ENCODE measurements at places on chromosomes 3 and 15.

DNA sequence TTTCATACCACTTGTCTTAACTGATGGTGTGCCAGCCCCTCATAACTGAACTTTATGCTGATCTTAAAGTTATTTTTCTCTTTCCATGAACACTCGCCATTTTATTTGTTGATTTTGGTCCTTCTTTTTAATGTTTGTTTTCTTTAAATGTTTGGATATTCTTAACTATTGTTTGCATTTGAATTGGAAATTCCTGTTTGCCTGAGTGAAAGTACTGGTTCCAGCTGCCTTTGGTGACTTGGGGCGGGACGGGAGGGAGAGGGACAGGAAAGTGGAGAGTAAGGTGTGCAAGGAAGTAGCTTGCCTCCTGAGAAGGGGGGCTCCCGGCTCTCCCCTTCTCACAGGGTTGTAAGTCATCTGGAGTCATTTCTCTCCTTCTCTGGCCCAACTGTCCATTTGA, 287.1 kb upstream of the PPP2R3A start:
- no peak for DNase-seq

DNA sequence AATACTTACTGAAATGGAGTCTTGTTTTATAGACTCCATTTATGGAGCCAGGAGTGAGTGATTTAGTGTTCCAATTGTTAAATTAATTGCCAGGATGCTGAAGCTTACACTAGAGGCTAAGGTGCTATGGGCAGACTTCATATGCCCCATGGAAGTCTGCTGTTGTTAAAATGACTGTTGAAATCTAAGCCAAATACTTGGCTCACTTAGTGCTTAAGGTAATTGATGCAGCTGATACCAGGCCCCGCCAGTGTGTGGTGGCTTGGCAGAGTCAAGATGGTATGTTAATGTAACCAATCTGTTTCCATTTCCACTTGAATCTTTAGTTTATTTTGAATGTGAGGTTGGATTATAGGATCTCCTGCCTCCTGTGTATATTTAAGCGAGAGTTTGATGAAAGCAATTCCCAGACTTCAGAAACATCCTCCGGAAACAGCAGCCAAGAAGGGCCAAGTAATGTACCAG, 187.1 kb downstream of the ITPR1 start:
- no peak for DNase-seq

GRCh38 chr3:120678331-120678947, 3.6 kb downstream of the HGD start:
- DNase-seq, result no peak

- DNase-seq, result no peak
These were observed 38.4 kb downstream of the PCOLCE2 start for GRCh38 chr3:142850395-142851023.

- no peak for DNase-seq
These were observed 1.5 kb upstream of the ATR start for GRCh38 chr3:142580061-142580423.

- DNase-seq, result no peak
These were observed 4.7 kb downstream of the PLXNA1 start for GRCh38 chr3:126987596-126987995.

GRCh38 chr3:9398700-9399336, 1.4 kb downstream of the SETD5 start:
- no peak for DNase-seq

- no peak for DNase-seq
These were observed 54.5 kb downstream of the TOP2B start for GRCh38 chr3:25610167-25610566.

- DNase-seq, result no peak
These were observed 150.7 kb upstream of the TRIM42 start for GRCh38 chr3:140527156-140527555.

GRCh38 chr3:117553461-117553860, 843.9 kb downstream of the TUSC7 start:
- DNase-seq, result no peak

- no peak for DNase-seq
These were observed 889.8 kb downstream of the ROBO1 start for GRCh38 chr3:78878011-78878410.

GRCh38 chr3:127037021-127037400, 54.1 kb downstream of the PLXNA1 start:
- DNase-seq, result no peak

DNA sequence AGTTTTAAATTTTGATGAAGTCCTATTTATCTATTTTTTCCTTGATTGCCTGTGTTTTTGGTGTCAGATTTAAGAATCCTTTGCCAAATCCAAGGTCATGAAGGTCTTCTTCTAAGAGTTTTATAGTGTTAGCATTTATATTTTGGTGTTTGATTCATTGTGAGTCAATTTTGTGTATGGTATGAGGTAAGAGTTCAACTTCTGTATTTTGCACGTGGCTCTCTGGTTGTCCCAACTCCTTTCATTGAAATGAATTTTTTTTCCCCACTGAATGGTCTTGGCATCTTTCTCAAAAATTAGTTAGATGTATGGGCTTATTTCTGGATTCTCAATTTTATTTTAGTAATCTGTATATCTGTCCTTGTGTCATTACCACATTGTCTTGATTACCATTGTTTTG, 57.1 kb upstream of the STRIT1 start:
- no peak for DNase-seq

DNA sequence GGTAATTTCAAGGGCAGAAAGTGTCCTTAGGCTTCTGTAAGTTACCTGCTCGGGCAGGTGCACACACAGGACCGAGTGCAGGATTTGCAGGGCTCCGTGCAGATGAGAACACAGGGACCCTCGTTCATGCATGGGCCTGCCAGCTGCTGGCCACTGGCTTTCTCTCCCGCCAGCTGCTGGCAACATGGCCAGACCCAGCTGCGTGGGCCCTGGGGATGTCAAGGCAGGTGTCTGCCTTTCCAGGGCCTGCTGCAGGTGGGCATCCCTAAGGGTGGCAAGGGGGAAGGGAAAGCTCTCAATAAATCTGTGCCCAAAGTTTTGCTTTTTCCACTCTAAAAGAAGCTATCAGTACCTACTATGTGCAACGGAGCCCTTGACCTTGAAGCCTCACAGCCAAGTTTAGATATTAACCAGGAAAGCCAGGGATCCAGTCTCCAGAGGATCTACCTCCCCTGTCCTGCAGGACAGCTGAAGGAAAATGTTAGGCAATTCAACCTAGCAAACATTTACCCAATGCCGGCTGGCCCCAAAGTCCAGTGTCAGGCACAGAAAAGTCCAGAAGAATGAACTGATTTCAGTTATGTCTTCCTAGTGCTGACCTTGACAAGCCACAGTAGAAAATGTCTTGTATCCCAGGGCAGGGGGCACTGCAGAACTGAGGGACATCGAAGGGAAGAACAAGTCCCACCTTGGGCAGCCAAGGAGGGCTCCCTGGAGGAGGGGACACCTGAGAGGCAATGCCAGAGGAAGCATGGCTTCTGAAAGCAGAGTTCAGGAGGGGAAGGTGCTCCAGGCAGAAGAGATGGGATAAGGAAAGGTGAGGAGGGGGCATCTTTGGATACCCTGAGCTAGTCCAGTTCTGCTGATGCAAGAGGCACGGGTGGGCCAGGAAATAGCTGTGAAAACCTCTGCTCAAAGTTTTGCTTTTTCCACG, 26.4 kb downstream of the NUP210 start:
- DNase-seq, result no peak

DNA sequence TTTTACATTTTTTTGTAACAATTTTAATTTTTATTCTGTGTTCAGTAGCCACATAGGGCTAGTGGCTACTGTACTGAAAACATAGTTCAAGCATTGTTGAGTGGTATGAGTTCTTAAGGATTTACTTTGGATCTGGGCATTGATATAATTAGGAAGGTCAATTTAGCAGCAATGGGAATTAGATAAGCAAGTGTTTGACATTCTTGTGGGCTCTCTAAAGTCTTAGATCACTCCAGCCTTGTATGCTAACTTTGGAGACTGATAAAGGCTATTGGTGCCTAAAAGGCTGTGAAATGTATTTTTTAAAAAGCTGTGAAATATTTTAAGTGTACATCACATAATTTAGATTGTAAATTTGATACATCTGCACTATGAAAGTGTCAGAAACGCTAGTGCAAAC, 2.5 kb upstream of the DNAJC13 start:
- DNase-seq, result no peak

GRCh38 chr3:34073111-34073510, 274.7 kb downstream of the PDCD6IP start:
- no peak for DNase-seq

- no peak for DNase-seq
These were observed 20.6 kb downstream of the GPR15 start for GRCh38 chr3:98552232-98553020.

DNA sequence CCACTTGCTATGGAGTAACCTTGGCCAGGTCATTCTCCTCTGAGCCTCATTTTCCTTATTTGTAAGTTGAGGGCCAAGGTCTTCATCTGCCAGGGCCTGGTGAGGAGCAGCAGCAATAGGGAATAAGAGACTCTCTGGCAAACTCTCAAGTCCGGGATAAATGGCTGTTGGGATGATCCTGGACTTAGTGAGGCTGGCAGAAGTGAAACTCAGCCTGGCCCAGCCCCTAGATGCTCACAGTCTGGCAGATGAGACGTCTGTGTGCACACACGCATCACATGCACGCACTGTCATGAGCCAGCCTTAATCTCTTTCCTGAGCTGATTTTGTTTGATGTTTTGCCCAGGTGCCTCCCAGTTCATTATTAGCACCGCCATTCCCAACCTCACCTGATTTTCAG, 26.8 kb downstream of the SLC6A6 start:
- no peak for DNase-seq

- no peak for DNase-seq
These were observed 1.0 kb downstream of the CSPG5 start for GRCh38 chr3:47577583-47578118.

DNA sequence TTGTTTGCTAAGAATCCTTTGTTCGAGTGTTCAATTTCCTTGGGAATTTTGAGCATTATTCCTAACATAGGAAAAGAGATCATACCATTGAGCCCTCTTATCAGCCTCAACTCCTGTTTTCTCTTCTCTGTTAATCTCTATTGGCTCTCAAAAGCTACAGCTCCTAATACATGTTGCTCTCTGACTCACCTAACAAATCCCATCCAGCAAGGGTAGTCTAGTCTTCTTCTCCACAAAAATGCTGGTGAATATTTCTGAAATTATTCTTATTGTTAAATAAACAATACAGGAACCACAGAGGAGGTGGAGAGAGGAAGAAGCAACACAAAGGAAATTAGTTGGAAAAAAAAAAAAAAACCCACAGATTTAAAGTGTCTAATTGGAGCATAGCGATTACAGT, 325.8 kb upstream of the NAALADL2 start:
- DNase-seq, result no peak
